ENCODE measurements at places on chromosomes 6 and 20.

- no peak for DNase-seq
Measured at GRCh38 chr6:122372647-122373046, 26.8 kb upstream of the HSF2 start.

- DNase-seq: no peak
Measured at GRCh38 chr6:143564484-143565017, 53.0 kb upstream of the FUCA2 start.

- no peak for DNase-seq
Measured at GRCh38 chr20:6998909-6999308, 231.4 kb downstream of the BMP2 start.

GRCh38 chr6:157946865-157947532, 34.7 kb upstream of the SYNJ2 start:
- no peak for DNase-seq

DNA sequence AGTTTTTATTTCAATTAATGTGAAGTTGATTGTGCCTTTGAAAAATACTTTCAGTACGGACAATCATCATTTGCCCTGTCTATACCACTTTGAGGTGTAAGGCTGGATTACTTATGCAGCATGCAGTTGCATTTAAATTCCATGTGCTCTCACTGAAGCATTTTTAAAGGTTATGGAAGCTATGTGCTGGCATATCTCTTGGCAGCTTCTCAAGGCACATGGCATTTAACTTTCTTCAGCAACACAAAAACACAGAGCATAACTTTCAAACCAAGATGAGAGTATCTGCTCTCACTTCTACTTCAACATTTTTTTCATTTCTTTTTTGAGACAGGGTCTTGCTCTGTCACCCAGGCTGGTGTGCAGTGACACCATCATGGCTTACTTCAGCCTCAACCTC, 360.6 kb upstream of the RUNX2 start:
- DNase-seq: no peak

GRCh38 chr6:48136856-48137255, 25.9 kb upstream of the PTCHD4 start:
- DNase-seq: no peak

DNA sequence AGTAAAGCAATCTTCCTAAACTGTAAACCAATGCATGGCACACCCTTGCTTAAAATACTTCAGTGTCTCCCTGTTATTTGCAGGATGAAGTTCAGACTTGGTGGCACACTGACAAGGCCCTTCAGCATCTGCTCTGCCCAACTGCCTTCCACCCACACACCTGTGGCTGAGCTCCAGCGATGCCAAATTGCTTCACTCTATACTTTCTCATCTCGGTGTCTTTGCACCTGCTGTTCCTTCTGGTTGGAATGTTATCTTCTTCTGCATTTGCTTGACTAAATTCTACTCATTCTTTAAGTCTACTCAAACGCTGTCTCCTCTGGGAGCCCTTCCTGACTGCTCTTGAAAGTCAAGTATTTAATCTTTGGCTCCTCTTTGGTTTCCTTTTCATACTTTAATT, 100.1 kb upstream of the SUPT3H start:
- no peak for DNase-seq

- no peak for DNase-seq
Measured at GRCh38 chr6:3294921-3295871, 36.4 kb downstream of the PSMG4 start.

GRCh38 chr6:53869964-53870363, 75.2 kb downstream of the LRRC1 start:
- DNase-seq: no peak

- DNase-seq: no peak
Measured at GRCh38 chr20:19644085-19644484, 114.0 kb upstream of the RIN2 start.

GRCh38 chr6:38116248-38116647, 296.7 kb downstream of the ZFAND3 start:
- no peak for DNase-seq

Data from stimulated activated CD8-positive, alpha-beta memory T cell treated with anti-CD3 and anti-CD28 coated beads, Interleukin-7, amount 100 ng/mL, for 4 hours (primary cell).